ENCODE measurements at places on chromosomes 3 and 15. TPM values are rescaled to one million over a fixed set of nuclear protein-coding genes. Genes with fewer than 3 reads are reported as not detected.

LOXL1 gene
- 14.9 TPM for total RNA-seq

PXK gene
- 10.2 TPM for total RNA-seq

- peaks cover under 1% of the 10 kb centered on the region for H3K27me3 ChIP-seq
- H3K4me3 ChIP-seq: no peak overlapping the region
- no peaks in the 10 kb centered on the region for H3K36me3 ChIP-seq
- no peak overlapping the region for H3K27ac ChIP-seq
- no peaks in the 10 kb centered on the region for H3K4me1 ChIP-seq
- no peak for DNase-seq
Measured at GRCh38 chr3:8985411-8985831, 22.1 kb upstream of the RAD18 start.

DNA sequence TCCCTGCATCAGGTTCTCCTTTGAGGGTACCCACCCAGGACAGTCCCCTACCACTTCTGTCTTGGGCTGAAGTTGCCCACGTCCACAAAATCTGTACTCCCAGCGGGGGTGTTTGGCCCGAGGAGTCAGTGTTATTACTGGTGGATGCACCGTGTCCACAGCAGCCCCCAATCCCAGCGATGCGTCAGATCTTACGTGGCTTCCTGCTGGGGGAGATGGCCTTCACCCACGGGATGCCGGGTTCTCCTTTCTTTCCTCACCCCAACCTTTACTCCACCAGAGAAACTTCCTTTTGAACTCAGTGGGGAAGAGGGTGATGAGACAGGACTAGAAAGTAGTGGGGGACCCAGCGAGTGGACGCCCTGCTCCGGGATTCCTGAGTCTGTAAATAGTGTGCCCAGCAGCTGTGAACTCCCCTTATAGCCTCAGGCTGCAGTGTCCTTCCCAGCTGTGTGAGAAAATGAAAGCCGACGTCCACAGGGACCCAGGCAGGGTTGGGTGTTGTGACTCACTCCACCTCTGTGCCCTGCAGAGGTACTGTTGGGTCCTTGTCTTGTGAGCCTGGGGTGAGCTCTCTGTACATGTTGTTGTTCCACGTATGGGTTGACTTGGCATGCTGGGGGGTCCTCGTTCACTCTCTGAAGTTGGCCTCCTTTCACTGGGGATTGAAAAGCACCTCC is 31.5 kb downstream of the CRTAP start:
- peaks cover 15% of the 10 kb centered on the region for H3K4me1 ChIP-seq
- DNase-seq: no peak
- H3K27ac ChIP-seq: no peak overlapping the region
- H3K27me3 ChIP-seq: no peaks in the 10 kb centered on the region

DNA sequence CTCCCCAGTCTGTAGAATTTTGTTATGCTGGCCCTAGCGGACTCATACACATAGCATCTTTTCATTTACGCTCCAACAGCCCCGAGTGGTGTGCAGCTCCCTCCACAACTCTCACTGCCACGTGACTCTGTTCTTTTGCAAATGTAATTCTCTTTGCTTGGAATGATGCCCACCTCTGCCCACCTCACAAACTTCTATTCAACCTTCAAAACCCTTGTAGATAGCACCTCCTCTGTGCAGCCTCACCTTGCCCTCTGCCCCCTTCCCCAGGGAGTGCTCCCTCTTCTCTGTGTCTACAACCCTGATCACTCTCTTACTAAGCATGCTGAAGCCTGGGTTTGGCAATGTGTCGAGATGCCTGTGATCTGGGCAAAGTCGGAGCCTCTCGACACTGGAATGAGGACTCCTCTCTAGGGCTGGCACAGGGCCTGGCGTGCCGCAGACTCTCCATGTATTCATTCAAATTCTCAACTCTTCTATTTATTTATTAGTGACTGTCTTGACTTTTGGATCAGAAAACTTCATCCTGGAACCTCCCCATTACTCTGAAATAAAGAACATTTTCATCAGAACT is 73.5 kb downstream of the MGLL start:
- no peaks in the 10 kb centered on the region for H3K36me3 ChIP-seq
- H3K4me1 ChIP-seq: peaks cover 49% of the 10 kb centered on the region
- no peak overlapping the region for H3K4me3 ChIP-seq

GRCh38 chr15:80569656-80570055 is 125.5 kb upstream of the ABHD17C start:
- no peak overlapping the region for H3K4me3 ChIP-seq
- H3K4me1 ChIP-seq: no peaks in the 10 kb centered on the region
- no peaks in the 10 kb centered on the region for H3K27me3 ChIP-seq
- no peaks in the 10 kb centered on the region for H3K36me3 ChIP-seq

- no peak overlapping the region for H3K27ac ChIP-seq
- no peak overlapping the region for H3K4me3 ChIP-seq
- no peak for DNase-seq
- no peaks in the 10 kb centered on the region for H3K4me1 ChIP-seq
Measured at GRCh38 chr3:131303848-131304247, 77.7 kb upstream of the NUDT16 start.

DNA sequence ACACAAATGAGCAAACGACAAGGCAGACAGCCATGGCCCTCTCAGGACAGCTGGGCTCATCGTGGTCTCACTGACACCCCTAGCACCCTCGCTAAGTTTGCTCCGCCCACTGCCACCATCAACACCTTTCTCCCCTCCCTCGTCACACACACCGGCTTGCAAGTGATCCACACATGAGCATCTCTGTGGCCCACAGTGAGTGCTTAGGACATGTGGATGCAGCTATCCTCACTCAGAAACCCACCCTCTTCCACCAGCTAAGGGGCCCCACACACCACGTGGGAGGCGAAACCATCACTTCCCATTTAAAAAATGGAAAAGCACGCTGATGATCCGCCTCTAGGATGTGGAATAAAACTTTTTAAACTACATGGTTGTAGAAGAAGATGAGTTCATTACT is 105.6 kb downstream of the OCA2 start:
- H3K27ac ChIP-seq: no peak overlapping the region
- H3K27me3 ChIP-seq: no peaks in the 10 kb centered on the region
- no peaks in the 10 kb centered on the region for H3K4me1 ChIP-seq
- DNase-seq: no peak
- no peak overlapping the region for H3K4me3 ChIP-seq
